ENCODE measurements at places on chromosomes 5 and 9.

DNA sequence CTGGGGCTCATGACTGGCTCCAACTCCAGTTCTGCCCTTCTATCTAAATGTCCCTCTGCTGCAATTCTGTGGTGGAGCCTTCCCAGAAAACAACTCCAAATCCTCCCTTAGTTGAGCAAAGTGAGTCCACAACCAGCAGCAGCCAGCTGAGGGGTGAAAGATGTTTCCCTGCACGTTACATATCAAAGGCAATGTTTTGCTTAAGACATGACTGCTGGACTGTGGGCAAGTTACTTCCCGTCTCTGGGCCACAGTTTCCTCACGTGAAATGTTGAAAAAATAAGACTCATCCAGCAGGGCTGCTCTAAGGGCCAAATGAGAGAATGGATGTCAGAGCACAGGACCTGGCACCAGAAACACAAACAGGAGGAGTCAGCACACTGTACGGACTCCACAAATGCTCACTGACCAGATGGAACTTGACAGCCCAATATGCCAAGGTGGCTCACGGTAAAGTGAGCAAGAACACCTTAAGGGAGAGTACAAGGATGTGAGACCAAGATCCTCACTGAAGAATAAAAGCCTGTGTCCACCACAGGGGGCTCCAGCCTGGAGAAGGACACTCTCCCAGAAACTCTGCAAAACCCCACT is 138.4 kb upstream of the ABCA1 start:
- DNase-seq: no peak

- DNase-seq: no peak
Observed at GRCh38 chr9:15512889-15513288, 2.1 kb upstream of the PSIP1 start.

DNA sequence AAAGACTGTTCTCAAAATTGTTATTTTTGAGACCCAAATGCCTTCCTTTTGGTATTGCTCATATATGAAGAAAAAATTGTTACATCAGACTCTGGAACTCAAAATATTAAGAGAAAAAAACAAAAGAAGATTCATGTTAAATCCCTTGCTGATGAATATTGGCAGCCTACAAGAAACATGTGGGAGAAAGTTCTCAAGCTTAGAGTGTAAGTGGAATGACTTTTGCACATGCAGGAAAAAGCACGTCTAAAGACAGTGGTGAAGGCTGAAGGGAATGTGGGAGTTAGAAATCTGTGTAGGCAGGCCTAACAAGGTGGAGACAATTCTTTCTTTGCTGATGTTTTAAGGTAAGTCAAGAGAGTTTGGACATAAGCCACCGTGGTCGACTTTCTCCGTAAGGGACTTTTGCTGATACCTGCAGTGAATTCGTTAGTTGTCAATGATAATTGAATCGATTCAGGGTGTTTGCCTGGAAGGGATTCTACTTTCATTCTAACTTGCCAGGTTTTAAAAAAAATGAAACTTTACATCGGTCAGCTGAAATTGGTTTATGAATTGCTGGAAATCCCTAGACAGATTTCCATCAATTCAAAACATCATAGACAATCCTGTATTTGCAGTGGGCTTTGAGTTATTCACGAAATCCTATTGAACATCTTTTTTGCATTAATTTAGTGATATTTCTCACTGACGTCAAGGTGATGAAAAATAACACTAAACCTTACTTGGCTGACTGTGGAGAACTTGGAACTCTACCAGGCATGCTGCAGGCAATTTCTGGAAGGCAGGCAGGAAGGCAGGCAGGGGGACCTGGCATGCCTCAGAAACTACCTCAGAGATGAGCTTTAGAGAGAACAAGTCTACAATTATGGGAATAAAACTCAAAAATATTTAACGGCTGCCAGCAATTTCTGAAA is 359.1 kb upstream of the ADAMTSL1 start:
- DNase-seq: no peak

- no peak for DNase-seq
Observed at GRCh38 chr9:5393497-5393896, 44.2 kb downstream of the PLGRKT start.

DNA sequence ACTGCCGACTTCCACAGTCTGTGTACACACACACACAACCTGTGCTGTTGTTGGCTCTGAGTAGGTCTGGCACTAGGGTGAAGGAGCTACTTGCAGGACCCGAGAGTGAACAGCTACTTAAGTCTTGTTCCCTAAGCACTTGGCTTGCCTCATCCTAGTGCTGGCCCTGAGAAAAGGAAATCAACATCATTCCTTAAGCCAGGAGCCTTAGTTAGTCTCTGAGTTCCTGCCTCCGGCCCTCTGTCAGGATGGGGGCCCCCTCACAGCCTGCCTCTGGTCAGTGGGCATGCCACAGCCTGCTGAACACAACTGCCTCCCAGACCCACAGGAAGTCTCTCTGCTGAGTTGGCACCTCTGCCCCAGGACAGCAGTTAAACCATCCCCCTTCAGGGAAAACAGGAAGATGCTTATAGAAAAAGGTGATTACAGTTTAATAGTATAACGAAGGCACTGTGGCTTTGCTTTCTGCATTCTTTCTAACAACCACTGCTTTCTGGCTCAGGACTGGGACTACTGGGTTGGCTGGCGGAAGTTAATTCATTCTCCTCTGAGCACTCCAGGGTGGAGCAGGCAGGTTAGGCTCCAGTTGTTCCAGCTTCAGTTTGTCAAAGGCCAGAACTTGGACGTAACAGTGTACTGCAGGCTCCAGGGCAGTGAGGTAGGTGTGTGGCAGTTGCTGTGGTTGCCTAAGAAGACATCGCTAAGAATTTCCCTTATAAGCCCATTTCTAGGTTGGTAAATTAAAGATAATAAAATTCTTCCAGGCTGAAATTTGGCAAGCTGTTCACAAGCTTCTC is 2.8 kb downstream of the MAMDC2 start:
- DNase-seq: no peak

DNA sequence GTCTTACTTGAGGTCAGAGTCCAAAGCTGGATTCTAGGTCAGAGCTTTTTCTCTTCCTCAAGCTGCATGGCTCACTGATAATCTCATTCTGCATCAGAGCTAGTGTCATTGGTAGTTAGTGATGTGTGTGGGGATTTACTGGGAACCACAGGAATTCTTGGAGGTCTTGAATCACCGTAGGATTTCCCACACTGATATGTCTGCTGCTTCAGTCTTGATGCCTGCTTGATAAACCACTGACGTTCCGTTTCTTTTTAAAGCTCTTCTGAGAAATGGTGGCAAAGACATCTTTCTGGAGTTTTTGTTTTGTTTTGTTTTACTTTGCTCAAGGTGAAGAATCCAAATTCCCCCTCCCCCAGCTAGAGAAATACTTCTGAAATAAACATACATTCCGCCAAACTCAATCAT is 1.2 kb upstream of the GARIN3 start:
- no peak for DNase-seq

DNA sequence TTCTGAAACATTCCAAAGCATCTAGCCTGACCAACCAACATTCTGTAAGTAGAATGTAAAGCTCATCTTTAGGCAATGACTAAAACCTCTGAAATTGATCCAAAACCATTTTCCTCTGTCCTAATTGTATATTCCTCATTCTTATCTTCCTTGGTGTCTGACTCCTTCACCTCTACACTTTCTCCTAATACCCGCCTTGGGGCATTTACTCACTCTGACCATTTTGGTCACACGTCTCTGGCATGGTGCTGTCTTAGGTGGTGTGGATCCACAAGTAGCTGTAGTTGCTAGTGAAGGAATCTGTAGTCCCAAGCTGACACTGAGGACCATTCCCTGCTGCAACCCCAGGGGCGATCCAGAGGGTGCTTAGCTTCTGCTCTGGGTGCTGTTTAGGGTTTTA is 40.8 kb upstream of the LMNB1 start:
- no peak for DNase-seq

DNA sequence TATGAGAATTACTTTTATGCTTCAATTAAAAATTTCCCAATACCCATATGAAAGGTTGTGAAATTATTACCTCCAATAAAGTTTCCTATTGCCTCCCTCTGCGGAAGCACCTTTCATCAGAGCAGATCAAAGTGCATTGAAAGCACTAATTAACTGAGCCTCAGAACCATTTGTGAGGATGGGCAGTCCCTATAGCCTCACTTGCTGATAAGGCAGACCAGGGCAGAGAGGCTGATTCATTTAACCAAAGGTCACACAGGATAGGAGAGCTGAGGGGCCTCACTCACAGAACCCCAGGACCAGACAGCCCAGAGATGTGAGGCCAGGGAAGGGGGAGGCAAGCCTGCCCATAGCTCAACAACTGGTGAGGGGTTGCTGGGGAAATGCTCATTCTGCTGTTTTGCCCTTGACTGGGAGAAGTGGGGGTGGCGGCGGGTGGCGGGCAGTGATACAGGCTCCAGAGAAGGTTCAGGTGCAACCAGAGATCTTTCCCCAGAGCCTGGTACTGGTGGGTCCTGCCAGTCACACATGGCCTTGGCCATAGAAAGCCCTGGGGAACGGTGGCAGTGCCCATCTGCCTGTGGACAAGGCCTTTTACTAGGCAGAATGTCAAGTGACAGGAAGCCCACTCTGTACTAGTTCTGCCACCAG is 57.9 kb downstream of the MACROH2A1 start:
- DNase-seq: no peak

GRCh38 chr5:175261037-175261436 is 182.9 kb downstream of the DRD1 start:
- DNase-seq: no peak

DNA sequence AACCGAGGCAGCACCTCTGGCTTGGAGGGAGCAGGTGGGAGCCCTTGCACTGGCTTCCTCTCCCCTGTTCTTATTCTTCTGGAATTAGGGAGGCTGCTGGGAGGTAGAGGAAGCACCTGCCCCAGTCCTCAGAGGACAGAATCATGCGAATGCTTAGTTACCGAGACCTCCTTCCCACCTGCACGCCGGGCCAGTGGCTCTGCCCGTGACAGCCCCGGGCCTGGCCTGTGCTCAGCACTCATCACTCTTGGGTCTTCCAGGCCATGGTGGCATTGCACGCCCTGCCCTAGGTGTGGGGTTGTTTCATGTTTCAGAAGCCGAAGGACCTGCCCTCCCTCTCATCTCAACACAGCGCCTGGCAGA is 45.3 kb upstream of the NKD2 start:
- DNase-seq: no peak

- DNase-seq: peak; percentile 45
Observed at GRCh38 chr5:173602423-173602822, 14.0 kb downstream of the BOD1 start.

- DNase-seq: no peak
Observed at GRCh38 chr5:14177634-14178033, 34.5 kb downstream of the TRIO start.

DNA sequence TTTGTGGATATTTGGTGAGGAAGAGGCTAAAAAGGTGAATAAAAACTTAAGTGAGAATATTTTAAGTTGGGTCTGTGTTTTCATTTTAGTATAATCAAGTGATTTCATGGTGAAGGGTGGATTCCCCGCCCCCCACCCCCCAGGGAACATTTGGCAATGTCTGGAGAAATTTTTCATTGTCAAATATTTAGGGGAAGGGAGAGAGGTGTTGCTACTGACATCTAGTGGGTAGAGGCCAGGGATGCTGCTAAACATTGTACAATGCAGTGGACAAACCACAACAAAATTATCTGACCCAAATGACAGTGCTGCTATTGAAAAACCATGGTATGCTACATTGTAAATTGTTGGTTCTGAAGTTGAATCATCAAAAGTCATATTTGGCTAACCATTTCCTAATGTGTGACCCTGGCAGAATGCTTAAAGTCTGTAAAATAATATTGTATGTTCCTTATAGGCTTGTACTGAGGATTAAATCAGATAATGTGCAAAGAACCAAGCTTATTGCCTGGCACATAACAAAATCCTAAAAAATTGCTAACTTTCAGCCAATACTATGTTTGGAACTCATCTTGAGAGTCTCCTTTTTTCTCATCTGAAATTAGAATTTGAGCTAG is 5.6 kb downstream of the C5orf24 start:
- DNase-seq: no peak

GRCh38 chr9:111992523-111992922 is 95.9 kb downstream of the UGCG start:
- peak; percentile 12 for DNase-seq

DNA sequence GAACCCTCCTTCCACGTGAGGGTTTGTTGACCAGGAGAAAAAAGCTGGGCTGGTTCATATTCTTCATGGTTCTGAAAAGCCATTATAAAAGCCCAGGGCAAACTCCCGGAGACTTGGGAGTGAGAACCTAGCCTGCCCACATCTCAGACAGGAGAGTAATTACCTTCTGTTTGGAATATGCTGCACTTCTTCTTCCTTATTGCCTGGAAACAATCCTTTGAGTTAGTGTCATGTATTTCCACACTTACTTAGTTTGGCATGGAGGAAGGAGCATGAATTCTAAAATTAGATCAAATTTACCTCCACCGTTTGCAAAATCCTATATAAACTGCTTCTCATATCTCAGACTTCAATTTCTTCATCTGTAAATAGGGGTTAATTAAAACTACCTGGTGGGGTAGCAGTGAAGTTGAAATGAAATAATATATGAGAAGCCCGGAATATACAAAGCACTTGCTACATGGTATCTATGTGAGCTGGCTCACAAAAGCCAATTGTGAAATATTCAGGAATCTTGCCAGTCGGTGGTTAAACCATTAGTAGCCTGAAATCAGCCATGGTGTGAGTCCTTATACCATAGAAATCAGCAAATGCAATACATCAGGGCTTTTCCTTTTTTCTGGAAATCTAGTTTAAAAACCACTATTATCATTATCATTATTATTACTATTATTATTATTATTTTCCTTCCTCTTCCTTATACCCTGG is 140.0 kb upstream of the RAD23B start:
- no peak for DNase-seq

GRCh38 chr5:113162770-113163169 is 186.2 kb downstream of the DCP2 start:
- no peak for DNase-seq

DNA sequence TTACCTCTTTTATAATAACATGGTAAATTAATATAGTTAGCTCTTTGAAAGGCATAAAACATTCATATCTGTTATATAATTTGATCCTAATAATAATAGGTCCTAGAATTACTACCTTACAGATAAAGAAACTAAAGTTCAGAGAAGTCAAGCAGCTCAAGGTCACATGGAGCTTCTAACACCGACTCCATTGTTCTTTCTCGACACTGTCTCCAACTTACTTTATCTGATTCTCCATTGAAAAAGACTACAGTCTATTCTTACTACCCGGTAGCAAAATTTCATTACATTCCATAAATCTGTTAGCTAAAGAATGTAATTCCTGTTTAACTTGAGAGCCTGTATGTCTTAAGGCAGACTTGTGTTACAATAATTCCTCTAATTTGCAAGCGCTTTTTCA is 96.3 kb upstream of the TMEM161B start:
- no peak for DNase-seq

DNA sequence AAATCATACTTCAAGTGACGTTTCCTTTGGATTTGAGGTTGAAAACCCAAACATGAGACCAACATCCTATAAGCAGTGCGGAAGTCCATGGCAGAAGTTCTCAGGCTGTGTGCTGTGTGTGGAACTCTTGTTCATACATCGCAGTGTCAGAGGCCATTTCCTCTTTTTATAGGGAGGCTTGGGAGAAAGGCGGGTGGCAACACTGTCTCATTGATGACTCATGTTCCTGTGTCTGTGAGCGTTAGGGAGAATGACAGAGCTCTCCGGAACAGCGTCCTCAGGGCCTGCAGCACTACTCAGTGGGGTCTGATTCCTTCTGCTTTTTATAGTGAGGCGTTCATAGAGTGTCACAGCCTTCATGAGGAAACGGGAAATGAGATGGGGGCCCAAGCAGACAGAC is 98.8 kb upstream of the BASP1 start:
- DNase-seq: peak; percentile 27
